ENCODE measurements at places on chromosomes 6 and 20.
A peak's percentile ranks its signal among the peaks of the same experiment; 100 is the strongest.

DNA sequence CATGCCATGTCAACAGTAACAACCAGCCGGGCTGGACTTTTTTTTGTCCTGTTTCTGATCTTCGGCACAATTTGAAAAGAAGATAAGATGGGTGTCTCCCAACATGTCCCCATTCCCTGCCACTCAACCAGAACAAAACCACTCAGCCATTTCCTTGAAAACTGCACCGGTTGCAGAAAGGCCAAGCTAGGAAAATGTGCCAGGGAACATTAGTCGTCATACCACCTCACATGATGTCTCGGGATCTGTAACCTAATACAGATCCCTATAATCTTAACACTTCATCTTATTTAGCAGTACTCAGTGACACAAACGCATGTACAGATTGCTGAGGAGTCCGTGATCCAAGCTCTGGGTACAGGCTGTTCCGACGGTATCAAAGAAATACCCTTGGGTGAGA is 46.5 kb downstream of the ALDH8A1 start:
- no peak for DNase-seq

- DNase-seq: no peak
Observed at GRCh38 chr6:168876956-168877355, 376.7 kb downstream of the THBS2 start.

- no peak for DNase-seq
Observed at GRCh38 chr6:16973545-16974386, 128.1 kb upstream of the STMND1 start.

DNA sequence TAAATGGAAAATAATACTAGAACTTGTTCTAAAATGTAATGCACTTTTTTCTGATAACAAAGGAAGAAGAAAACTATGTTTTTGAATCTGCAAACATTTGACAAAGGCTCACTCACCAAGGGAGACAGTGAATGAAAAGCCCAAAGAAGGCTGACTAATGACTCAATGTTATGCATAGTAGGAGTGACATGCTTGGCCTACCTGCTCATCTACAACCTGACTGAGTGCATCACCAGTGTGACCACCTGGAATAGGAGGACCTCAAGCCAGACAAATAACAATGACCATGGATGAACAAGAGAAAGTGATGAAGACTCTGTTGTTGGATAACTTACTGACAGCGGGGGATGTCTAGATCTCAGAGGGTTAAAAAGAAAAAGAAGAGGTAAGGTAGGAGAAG is 157.2 kb downstream of the SIM1 start:
- no peak for DNase-seq

- DNase-seq: no peak
Observed at GRCh38 chr6:56840467-56841380, 114.2 kb upstream of the BEND6 start.

GRCh38 chr6:107776415-107776814 is 47.7 kb downstream of the SCML4 start:
- no peak for DNase-seq

DNA sequence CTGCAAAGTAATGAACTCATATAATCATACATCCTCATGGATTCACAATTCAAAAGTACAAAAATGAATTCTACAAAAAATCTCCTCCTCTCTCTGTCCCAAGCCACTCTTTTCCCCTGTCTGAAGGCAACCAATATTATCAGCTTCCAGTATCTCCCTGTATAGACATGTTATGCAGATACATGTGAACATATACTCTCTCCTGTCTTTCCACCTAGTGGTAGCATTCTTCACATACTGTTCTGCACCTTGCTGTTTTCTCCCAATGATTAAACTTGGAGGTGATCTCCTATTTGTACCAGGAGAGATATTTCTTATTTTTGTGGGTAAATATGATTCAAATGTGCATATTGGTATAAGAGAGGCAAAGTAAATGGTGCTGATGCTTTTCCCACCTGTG is 416.4 kb downstream of the EPM2A start:
- DNase-seq: no peak

DNA sequence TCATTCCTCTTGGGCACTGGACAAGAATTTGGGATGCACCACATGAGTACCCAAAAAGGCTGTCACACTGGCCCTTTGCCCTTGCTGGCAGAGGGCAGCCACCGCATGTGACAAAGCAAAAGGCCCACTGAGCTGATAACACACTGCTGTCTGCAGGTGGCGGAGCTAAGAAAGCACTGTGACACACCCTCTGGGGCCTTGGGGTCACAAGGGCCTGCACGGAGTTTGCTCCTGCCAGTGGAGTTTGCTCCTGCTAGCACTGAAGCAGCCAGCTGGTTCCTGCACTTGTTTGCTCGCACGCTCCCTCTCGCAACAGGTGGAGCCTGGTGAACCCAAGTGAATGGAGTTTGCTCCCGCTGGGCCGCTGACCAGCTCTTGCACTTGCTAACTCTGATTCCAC is 132.6 kb downstream of the LCA5 start:
- DNase-seq: no peak

DNA sequence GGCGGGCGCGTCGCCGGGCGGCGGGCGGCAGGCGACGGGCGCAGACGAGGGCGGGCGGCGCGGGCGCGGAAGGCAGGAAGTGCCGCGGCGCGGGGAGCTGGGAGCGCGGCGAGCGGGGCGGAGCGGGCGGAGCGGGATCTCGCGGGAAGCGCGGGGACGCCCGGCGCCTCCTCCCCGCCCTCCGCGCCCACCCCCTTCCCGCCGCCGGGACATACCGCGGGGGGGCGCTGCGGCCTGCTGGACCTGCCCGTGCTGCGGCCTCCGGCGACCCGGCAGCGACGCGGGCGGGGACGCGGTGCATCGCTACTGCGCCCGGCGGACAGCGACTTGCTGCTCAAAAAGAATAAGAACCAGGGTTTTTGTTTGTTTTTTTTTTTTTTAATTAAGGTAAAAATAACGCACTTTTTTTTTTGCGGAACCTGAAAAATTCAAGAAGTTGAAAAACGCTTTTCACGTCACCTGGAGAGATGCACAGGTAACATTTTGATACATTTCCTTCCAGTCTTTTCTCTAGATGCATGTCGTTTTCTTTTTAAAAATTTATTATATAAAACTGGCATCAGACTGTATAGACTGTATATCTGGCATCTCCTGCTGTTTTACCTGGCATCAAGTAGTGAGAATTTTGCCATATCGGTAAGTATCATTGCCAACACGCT is at the start of gene CENPB:
Gene CENPB, minus strand, starts transcription at position 76 of the 659 bp plus-strand sequence. CDS start 257 bp downstream, outside the sequence.
- DNase-seq: peak; percentile 91

DNA sequence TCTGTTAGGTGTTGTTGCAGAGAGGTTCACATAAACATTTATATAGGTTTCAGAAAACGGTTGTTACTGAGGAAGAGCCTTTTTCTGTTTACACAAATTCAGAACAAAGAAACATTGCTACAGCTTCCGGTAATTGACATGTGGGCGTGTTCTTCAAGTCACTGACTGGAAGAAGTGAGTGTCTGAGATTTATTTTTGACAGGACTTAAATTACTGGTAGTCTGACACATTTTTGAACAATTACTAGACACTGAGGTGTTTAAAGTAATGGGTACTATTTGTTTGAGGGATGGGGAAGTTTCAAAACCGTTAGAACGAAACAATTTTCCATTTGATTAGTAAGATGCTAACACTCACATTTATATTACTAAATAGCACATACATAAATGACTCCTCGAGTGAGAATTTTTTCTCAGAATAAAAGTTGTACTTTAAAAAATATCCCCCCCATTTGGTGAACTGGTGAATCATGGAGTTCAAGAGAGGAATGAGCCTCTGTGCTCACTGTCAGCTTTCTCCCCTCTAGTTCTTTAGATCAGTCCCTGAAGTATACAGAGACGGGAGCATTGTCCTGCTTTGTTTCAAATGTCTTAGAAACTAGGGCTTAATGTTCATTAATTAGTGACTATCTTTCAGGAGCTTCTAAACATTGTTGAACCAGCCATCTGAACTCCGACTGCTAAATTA is 98.7 kb downstream of the TSHZ2 start:
- no peak for DNase-seq

DNA sequence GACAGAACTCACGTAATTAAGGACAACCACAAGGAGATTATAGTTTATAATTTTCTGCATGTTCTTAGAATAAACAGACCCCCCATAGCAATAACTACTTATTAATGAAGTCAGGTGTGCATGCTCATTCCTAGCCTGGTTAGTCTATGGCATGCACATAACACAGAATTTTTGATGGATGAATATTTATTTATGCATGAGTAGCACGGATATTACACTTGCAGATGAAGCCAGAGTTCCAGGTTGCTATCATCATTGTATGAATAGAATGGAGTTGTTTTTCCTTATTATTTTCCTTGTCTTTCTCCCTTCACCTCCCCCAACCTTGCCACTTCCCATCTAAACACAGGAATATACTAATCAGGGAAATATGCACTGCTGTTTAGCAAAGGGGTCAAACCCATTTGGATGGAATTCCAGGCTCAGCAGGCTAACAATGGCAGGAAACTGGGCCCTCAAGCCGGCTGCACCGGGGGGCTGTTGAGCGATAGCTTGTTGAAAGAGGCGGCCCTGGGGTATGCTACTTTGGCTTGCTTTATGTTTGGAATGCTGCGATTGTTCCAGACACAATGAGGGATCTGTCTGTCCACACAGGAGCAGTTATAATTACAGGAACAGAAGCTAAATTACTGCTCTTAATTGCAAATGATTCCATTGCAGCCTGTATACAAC is 112.6 kb downstream of the TMEM170B start:
- no peak for DNase-seq

GRCh38 chr20:41178495-41178894 is 41.2 kb downstream of the PLCG1 start:
- DNase-seq: no peak

DNA sequence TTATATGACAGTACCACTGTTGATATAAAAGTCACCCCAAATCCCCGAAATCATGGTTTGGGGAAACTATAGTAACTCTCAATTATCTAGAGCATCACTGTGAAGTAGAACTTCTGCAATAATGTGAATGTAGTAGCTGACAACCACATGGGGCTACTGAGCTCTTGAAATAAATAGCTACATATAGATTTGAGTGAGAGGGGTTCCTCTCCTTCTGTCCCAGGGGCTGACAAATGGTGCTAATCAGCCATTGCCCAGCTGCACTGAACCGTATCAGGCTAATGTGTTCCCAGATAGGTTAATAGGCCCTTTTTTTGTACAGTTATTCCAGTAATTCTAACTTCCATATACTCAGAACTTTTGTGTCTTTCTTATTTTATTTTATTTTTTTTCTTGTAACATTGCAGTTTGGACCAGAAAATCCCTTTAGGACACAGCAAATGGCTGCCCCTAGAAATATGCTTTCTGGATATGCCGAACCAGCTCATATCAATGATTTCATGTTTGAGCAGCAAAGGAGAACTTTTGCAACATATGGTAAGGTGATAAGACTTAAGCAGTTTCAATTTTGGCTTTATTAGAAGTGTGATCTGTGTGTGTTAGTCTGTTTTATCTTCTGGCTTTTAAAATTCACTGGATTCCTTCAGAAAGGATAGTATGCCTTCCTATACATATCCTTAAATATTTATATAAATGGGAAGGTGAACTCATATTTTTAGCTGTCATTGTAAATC is 21.1 kb downstream of the CDC40 start:
- DNase-seq: no peak

GRCh38 chr6:14361297-14361696 is 243.7 kb downstream of the CD83 start:
- DNase-seq: no peak

DNA sequence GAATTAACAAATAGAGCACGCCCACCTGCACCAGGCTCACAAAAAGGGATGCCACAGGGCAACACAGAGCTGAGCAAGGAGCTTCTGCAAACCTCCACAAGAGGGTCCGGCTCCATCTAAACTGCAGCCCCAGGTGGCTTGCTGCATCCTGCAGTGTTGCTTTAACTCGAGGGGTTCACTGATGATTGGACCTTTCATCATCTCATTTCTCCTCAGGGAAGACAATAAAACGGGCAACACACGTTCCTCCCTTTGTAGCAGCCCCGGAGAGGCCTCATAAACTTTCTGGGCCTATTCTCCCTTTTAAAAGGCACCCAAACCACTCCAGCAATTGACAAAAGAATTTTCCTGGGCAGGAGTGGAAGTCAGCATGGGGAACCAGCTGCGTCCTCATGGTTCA is 161.5 kb upstream of the CDH4 start:
- no peak for DNase-seq

GRCh38 chr6:44036699-44037101 is 90.6 kb downstream of the MRPL14 start:
- DNase-seq: no peak

DNA sequence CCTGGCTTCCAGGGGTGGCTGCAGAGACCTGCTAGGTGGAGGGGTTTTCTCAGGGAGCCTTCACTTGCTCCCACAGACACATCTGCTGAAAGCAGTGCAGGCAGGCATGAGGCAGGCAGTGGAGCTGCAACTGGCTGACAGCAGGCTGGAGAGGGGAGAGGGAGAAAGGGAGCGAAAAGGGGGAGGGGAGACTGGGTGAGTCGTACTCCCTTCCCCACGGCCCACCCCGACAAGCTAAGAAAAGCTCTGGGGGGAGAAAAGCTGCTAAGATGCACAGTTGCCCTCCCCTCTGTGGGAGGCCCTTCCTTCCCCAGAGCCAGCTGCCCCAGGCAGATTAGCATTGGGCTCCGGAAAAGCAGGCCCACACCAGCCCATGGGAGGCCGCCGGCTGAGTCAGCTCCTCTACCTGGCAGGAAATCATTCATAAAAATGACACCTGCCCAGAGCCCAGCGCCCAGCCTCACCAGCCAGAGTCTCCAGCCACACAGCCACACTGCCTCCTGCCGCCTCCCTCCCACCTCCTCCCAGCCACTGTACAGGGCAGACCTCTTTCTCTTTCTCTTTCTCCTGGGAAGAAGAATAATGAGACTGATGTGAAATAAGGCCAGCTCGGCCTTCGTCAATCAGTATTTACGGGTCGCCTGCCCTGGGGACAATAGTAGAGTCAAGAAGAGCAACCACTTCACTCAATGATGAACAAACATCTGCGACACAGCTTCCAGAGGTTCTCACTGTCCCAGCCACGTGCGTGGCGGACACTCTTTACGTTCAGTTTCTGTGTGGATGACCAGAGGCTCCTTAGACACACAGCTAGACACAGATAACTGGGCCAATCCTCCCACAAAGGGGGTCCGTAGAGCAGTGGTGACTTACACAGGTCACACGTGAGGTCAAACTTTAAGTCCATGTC is 7.7 kb upstream of the C20orf203 start:
- DNase-seq: peak; percentile 87

DNA sequence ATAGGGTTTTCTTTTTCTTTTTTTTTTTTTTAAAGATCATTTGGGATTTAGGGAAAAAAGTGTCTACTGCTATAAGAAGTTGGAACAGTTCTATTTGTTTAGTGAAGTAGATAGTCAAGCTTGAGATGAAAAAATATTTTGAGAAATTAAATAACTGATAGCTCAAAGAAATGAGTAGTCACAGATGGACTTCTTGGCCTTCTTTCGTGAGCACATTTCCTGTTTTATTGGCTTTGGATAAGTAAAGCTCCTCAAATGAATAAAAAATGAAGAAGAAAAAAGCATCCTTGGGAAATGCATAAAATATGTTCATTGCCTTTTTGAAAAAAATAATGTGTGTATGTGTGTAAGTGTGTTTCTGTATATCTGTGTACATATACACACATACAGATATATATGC is 515.9 kb downstream of the GRIK2 start:
- DNase-seq: no peak

DNA sequence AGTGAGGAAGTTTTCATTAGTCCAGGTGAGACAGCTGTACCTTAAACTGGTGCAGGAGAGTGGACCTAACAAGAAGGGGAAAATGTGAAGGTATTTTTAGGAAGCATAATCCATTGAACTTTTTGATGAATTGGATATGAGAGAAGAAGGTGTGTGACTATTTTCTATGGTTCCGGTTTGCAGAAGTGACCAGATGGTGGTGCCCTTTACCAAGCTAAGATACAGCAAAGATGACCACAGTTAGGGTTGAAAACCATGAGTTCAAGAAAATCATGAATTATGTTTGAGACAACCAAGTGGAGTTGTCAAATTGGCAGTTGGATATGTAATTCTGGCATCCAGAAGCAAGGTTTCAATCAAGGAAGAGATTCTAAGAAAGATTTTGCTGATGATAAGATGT is 61.9 kb upstream of the NRSN1 start:
- no peak for DNase-seq
